ENCODE measurements at places on chromosomes 1 and 21.

DNA sequence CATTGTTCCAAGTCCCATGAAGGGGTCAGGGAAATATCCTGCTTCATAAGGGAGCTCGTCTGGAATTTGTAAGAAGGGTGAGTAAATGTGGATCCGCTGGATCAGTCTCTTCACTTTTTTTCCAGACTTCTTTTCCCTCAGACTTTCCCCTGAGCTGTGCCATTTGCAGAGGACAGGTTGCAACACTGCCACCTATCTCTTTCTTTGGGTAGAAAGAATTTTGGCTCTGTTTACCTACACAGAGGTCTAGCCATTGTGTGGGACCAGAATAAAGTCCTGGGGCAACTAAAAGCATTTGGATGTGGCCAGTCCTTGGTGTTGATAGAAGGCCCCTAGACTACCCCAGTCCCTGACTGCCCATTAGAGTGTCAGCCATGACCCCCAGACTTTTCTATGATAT is 1146.7 kb upstream of the PRMT6 start:
- no peak for DNase-seq

GRCh38 chr1:29022620-29023019 is 101.1 kb downstream of the TMEM200B start:
- no peak for DNase-seq

DNA sequence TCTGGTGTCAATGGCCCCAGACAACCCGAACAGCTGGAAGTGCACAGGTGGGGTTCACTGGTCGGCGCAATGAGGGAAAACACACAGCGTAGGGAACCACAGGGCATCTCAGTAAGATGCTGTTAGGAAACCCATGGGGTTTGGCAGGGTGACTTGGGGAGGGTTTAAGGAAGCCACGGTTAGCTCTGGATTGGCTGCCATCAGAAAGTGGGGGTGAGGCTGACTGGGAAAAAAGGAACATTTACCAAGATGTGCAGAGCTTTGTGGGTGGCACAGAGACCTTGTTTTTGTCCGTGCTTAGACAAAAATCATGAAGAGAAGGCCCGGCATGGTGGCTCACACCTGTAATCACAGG is 11.0 kb downstream of the ALDH4A1 start:
- no peak for DNase-seq

DNA sequence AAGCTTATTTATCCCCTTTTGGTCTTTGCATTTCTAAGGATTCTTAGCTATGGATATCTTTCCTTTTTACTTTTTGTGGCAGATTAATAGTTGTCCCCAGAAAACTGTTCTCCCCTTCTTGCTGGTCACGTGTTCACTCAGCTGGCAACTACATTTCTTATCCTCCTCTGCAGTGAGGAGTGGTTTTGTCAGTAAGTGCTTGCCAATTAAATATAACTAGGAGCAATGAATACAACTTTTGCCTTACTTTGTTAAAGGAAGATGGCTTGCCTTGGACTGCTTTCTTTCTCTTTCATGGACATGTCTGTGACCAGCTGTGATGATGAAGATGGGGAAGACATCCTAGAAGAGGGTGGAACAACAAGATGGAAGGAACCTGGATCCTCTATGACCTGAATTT is 15.6 kb upstream of the ALG14 start:
- DNase-seq, result no peak

- no peak for DNase-seq
Observed at GRCh38 chr1:175520186-175520585, 223.2 kb downstream of the TNR start.

GRCh38 chr21:14306126-14306907 is 76.6 kb downstream of the HSPA13 start:
- DNase-seq, result no peak

DNA sequence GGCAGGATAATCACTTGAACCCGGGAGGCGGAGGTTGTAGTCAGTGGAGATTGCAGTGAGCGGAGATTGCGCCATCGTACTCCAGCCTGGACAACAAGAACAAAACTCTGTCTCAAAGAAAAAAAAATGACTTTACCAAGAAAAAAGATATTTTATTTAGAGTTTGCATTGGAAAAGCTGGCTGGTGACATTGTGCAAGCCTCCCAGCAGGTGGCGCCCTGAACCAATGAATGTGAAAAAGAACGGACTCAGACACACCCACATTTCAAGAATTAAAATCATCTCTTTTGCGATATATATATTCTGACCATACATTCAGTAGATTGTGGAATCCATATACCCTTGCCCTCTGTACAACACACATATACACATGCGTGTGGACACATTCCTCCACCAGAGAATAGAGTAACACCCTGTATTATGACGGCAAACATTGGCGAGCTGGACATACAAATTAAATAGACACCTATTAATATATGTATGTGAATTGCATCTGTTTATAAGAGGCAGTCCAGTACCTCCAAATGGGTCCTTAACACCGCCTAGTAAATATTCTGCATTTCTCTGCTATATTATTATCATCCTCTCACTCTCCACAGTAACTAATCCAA is 39.0 kb upstream of the CADM3 start:
- DNase-seq, result peak; percentile 56

Measured in T-helper 2 cell (primary cell).